ENCODE measurements at places on chromosomes 1 and 21.

- DNase-seq: no peak
Observed at GRCh38 chr1:109312978-109313775, 6.4 kb upstream of the MYBPHL start.

DNA sequence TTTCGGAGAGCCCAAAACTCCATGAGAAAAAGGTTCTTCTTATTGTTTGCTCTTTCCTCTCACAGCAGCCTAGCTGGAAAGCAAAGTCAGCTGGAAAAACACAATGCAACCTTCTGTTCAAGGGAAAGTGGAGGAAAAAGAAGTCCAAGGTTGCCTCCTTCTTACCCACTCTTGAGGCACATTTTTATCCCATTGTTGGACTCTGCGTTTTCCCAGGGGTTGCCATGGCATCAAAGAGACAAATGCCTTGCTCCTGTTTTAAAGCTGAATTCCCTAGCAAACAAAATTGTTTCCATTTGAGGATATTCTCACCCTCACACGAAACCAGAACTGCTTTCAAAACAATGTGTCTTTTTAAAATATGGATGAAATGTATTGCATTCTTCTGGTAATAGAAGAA, 45.1 kb upstream of the PALMD start:
- DNase-seq: no peak

GRCh38 chr1:241592273-241592958, 47.8 kb downstream of the CHML start:
- DNase-seq: no peak

DNA sequence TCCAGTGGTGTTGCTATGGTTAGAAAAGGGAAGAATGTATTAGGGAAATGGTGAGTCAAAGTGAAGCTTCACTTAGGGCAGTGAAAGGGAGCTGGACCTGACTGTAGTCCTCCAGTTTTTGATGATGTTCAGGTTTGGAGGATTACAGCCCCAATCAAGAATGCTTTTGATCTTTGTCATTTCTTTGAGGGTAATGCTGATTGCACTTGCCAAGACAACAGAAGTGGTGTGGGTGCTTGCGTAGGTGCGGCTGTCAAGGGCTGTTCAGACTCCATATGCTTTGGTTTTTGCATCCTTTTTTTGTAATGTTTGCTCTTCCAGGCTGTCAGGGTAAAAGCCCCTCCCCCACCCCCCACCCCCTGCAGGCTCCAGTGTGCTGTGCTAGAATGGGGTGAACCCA, 38.9 kb downstream of the HHAT start:
- DNase-seq: no peak

DNA sequence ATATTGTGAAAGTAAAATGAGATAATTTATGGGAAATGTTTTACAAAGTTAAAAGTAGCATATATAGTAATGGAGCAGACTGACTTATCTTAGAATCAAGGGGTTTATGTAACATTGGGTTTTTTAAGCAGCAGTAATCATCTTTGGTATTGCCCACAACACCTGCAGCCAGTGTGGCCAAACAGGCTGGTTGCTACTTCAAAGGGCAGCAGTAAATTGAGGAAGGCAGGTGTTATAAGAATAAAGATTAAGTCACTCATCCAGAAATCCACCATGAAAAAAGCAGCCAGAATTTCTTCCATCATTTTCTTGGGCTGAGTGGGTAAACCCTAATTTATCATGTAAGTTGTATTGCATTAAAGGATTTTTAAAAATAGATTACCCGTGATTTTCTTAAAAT, 16.7 kb downstream of the DYNLT5 start:
- no peak for DNase-seq

- DNase-seq: no peak
Observed at GRCh38 chr1:48693180-48693579, 83.5 kb downstream of the BEND5 start.

GRCh38 chr1:64915381-64916274, 50.7 kb downstream of the JAK1 start:
- DNase-seq: no peak

DNA sequence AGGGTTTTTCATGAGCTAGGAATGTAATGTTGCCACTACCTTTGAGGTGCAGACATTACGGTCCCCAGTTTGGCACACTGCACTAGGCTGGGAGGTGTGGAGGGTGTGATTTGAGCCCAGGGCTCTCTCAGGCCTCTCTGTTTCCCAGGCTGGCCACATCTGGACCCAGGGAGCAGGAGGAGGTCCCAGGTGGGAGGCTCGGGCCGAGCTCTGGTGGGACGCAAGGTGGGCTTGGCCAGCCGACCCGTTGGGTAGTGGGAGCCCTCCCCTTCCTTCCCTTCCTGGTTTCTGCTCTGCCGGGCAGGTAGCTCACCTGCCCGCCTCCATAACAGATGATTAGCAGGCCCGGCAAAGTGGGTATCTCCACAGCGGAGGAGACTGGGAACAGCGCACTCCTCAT, 146.2 kb upstream of the TMEM51 start:
- DNase-seq: no peak

Measured in WTC11 (cell line).